ENCODE measurements at places on chromosomes 11 and 22.

- no peak for DNase-seq
These were observed 165.2 kb downstream of the IGLL1 start for GRCh38 chr22:23414727-23415489.

- peak; percentile 80 for DNase-seq
These were observed 1.1 kb upstream of the CD6 start for GRCh38 chr11:60970369-60970774.

DNA sequence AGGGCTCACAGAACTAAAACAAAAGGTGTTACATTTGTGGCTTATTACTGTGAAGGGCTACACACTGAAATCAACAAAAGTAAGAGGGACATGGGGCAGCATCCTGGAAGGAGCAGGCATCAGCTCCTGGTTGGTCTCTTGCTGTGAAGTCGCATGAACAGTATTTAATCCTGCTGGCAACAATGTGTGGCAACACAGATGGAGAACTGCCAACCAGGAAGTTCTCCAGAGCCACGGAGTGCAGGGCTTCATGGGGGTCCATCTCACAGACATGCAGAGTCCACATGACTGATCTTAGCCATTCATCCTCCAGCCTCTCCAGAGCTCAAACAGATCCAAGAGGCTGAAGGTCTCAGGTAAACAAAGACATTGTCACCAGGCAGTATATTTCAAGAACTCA is 32.8 kb upstream of the FGF3 start:
- no peak for DNase-seq

- DNase-seq, result no peak
These were observed 109.9 kb upstream of the CLMP start for GRCh38 chr11:123304828-123305466.

DNA sequence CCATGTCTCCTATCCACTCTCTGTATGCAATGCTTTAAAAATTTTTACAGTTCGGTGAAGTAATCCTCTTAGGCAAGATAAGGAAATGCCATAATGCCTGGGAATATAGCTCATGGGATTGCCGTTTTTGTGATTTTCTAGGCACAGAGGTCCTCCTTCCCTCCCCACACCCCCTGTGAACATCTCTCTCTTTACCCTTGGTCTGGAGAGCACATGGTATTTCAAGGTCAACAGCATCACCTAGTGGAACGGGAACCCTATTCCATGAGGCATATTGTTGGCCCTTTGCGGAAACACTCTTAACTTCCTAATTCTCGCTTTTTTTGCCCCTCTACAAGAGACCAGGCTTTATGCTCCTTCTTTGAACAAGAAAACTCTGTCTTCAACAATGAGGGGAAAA is 8.8 kb downstream of the NXPE4 start:
- no peak for DNase-seq

- no peak for DNase-seq
These were observed at the start of gene FOLH1 for GRCh38 chr11:49208006-49208721. Gene FOLH1, minus strand, starts transcription at chr11:49208602. Its CDS starts 193 bp downstream, at chr11:49208409.

GRCh38 chr11:78166855-78167469 is 21.5 kb downstream of the KCTD21 start:
- no peak for DNase-seq

DNA sequence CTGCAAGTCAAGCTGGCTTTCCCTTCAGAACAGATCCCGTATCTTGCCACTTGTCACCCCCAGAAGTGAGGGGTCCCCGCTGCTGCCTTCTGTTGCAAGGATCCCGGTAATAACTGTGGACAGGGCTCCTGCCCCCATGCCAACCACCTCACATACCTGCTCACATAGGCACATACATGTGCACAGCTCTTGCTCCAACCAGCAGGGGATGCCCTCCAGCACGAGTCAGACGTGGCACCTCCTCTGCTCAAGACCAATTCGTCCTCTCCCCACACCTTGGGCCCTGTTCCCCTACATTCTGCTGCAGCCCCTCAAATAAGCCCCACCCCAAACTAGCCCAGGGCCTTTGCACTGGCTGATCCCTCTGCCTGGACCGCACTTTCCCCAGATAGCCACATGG is 163.3 kb downstream of the CRYBB2 start:
- DNase-seq, result no peak

GRCh38 chr22:21032037-21032867 is at the start of gene SLC7A4:
Gene SLC7A4, minus strand, starts transcription at chr22:21032561. Its CDS starts 749 bp downstream, at chr22:21031812.
- DNase-seq, result no peak

DNA sequence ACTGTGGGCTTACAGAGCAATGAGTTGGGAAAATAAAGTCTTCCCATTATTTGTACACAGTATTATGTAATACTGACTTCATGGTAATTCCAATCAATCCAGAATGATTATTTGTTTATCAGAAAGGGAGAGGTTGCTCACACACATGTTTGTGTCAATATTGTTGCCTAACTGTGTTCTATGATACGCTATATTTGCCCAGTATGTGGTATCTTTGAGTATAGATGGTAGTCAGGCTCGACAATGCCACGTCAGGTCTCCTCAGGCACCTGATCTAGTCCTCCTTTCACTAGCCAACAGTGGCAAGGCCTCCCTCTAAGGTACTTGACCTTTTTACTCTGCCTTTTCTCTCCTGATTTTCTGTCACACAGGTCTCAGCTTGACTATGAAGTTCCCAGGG is 5.3 kb downstream of the DNHD1 start:
- DNase-seq, result no peak

DNA sequence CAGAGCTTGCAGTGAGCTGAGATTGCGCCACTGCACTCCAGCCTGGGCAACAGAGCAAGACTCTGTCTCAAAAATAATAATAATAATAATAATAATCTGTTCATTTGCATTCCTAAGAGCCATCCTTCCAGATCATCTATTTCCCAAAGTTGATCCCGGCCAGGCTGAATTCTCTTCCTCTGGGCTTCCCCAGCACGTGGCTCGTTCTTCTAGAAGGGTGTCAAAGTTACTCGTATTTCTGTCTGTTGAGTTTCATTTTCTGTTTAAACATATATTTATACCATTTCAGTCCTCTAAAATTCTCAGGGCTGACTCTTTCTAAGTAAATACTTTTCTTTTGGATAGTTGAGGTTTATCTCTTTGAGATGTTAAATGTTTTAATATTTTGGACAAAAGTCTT is 4.8 kb upstream of the JHY start:
- no peak for DNase-seq

GRCh38 chr11:64225608-64226506 is at the start of the genes NUDT22 and TRPT1:
Gene NUDT22, plus strand, starts transcription at chr11:64226274. Its CDS starts 379 bp downstream, at chr11:64226653.
Gene TRPT1, minus strand, starts transcription at chr11:64226186. Its CDS starts 326 bp downstream, at chr11:64225860.
- DNase-seq, result peak; percentile 94

- no peak for DNase-seq
These were observed 113.7 kb upstream of the NCAM1 start for GRCh38 chr11:112847568-112847967.

DNA sequence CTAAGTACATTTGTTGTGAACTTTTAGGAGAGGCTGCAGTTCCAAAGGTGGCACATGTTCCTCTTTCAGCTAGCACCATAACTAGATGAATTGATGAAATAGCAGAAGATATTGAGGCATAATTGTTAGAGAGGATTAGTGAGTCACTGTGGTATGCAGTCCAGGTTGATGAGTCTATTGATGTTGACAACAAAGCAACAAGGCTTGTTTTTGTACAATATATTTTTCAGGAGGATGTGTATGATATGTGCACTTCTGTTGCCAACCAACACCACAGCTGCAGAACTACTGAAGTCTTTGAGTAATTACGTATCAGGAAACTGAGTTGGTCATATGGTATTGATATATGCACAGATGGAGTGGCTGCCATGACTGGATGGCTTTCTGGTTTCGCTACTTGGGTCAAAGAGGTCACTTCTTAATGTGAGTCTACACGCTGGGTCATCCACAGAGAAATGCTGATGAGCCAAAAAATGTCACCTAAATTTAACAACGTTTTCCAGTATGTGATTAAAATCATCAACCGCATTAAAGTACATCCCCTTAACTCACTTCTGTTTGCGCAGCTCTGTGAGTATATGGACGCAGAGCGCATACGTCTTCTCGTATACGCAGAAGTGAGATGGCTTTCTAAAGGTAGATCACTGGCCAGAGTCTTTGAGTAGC is 261.3 kb upstream of the ANO5 start:
- no peak for DNase-seq

DNA sequence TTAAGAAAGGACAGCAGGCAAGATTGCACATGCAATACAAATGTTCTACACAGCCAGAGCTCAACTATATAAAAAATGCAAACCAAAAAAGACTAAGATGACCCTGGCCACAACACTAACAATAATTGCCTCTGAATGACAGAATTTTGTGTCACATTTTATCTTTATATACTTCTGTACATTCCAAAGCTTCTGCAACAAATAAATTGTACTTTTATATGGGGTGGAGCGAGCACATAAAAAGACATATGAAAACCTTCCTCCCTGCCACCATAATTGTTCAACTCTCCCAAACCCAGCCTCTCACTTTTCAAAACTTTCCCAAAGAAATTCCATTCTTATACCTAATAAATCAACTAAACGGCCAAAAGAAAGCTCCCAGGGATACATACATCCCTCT is 10.7 kb downstream of the BUD13 start:
- DNase-seq, result no peak

- DNase-seq, result no peak
These were observed 110.4 kb upstream of the CSNK2A3 start for GRCh38 chr11:11463405-11463804.

DNA sequence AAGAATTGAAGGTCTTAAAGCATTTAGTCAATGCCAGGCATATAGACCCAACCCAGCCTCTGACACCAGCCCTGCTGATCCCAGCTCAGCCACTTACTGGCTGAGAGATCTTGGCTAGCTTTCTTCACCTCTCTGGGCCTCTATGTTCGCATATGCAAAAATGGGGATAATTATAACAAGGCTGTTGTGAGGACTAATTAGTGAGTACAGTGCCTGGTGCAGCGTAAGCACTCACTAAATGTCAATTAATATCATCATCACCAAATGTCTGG is 10.5 kb downstream of the CHST1 start:
- no peak for DNase-seq

DNA sequence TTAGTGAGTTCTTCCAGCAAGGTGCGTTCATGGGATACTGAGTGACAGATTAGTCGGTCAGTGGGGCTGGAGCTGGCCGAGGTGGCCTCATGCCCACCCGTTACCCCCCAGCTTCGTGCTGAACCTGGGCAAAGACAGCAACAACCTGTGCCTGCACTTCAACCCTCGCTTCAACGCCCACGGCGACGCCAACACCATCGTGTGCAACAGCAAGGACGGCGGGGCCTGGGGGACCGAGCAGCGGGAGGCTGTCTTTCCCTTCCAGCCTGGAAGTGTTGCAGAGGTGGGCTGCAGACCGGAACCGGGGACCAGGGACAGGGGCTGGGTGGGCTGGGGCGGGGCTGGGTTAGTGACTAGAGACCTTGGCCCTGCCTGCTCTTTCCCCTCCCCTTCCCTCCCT is 2.9 kb downstream of the LGALS1 start:
- DNase-seq, result no peak

DNA sequence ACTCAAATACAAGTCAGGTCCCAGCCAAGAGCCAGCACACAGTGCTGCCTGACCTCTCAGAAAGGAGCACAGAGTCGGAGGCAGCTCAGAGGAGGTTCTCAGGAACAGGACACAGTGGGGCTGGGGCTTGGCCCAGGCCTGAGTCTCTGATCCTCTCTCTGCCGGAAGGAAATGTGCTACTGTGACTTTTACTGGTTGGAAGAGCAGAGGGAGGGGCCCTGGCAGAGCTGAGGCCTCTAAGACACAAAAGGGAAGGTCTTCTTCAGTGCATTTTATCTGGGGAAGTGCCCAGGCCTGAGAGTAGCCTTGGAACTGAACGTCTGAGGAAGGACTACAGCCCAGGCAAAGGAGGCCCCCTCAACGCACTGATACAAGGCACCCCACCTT is 16.2 kb upstream of the CASTOR1 start:
- no peak for DNase-seq

GRCh38 chr11:7973011-7973410 is 7.8 kb upstream of the NLRP10 start:
- no peak for DNase-seq

GRCh38 chr22:20272700-20273099 is 4.6 kb upstream of the RTN4R start:
- no peak for DNase-seq

DNA sequence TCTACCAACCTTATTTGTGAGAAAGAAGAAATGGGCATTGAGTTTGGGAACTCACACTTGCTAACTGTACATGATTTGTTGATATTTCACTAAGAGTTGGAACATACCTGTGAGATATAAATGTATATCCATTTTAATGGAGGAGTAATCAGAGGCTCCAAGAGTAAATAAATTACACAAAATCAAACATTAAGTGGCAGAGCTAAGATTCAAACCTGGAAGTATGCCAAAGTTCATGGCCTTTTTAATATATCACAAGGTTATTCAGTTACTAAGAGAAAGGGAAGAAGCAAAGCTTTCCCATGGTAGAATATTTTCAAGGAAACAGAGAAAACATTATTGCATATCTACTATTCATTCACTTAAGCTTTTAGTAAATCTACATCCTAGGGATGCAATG is 1641.1 kb downstream of the FAM181B start:
- no peak for DNase-seq

GRCh38 chr11:19821412-19821875 is 108.8 kb downstream of the NAV2 start:
- no peak for DNase-seq

- no peak for DNase-seq
These were observed 30.2 kb upstream of the APOA1 start for GRCh38 chr11:116867619-116868018.

- DNase-seq, result no peak
These were observed 28.4 kb upstream of the TTC12 start for GRCh38 chr11:113286009-113286408.

GRCh38 chr22:27886843-27887151 is 32.3 kb downstream of the PITPNB start:
- DNase-seq, result no peak

DNA sequence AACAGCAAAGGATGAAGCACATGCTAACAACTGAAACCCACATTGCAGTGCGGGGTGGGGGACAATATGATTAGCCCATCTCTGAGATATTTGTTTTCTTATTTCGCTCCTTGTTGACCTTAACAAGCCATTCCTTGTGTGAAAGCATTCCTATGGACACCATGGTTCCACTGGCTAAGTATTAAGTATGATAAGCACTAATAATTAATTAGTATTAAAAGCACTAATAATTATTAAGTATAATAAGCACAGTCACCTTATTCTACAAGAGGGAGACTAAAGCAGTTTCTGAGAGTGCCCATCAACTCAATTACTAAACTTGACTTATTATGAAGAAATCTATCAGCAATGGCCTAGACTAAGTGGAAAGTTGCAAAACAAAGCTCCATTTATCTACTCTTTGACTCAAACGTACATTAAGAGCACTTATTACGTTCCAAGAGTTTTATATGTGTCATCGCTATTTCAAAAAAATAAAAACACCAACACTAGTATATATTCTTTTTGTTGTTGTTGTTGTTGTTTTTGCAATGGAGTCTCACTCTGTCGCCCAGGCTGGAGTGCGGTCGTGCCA is 65.3 kb downstream of the RBFOX2 start:
- DNase-seq, result no peak

Data from activated CD4-positive, alpha-beta T cell treated with anti-CD3 and anti-CD28 coated beads, Interleukin-2, amount 50 U/mL, for 24 hours (primary cell).